ENCODE measurements at places on chromosomes 1 and 21.

- no peak for DNase-seq
Measured at GRCh38 chr1:111247125-111247838, 19.8 kb downstream of the CHI3L2 start.

GRCh38 chr1:18972531-18972930 lies 16.1 kb upstream of the IFFO2 start:
- DNase-seq = no peak

DNA sequence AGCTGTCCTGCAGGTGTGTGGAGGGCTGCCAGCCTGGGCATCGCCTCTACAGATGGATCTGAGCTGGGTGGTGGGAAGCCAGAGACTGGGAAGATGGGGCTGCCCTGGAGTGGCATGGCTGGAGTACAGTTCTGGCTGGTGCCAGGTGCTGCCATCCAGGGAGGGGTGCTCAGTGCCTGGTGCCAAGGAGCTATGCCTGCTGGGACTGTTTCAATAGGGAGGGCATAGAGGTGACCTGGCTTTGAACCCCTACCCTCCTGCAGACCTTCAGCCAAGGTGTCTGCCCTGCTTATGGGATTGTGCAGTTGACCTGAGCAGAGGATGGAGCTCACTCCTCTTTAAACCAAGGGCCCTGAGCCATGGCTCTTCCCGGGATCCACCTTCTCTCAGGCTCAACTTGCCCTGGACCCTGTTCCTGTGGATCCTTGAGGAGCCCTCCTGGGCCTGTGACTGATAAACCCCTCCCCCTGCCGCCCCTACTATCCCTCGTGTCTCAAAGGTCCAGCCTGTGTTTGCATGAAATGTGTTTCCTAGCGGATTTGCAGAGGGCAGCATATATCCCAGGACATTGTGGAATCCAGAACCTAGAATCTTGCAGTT lies 48.7 kb downstream of the PTPRU start:
- DNase-seq = no peak

- DNase-seq = no peak
Measured at GRCh38 chr1:101852936-101853335, 143.8 kb downstream of the OLFM3 start.
